ENCODE measurements at places on chromosomes 16 and 17.
A peak's percentile ranks its signal among the peaks of the same experiment; 100 is the strongest.

- peak; percentile 62 for DNase-seq
Measured at GRCh38 chr17:1275962-1276736, 3.3 kb upstream of the TRARG1 start.

GRCh38 chr16:16150117-16150877 lies 73.0 kb downstream of the ABCC6 start:
- peak; percentile 70 for DNase-seq

DNA sequence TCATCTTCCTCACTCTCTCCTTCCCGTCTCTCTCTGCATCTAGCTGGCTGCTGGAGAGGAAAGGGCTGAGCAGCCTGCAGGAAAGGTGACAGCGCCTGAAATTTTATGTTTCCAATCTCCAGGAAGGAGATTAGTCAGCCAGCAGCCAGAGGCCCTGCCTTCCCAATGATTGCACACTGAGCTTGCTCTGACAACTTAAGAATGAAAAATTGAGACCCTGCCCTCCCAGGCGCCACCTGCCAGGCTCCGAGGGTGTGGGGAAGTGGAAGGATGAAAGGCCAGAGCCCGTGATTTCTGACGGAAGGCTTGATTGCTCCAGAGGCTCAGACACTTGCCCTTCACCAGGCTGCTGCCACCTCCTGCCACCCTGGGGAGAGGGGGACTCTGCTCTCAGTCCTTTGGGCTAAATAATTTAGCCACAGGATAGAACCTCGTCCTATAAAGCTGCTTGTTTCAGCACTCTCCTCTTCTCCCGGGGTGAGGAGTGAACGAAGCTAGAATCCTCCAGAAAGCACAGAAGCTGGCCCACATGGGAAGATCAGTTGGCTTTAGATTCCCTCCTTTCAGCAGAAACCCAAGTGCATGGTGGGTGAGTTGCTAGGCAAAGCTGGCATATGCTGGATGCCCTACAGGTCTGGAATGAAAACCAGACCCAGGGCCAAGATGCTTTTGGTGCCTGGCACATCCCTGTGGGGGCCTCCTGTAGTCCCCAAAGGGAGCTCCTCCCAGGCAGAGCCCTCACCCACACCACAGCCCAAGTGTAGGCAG lies 33.5 kb downstream of the GRIN2C start:
- DNase-seq = no peak

- peak; percentile 49 for DNase-seq
Measured at GRCh38 chr16:12612598-12613101, 191.0 kb downstream of the CPPED1 start.

DNA sequence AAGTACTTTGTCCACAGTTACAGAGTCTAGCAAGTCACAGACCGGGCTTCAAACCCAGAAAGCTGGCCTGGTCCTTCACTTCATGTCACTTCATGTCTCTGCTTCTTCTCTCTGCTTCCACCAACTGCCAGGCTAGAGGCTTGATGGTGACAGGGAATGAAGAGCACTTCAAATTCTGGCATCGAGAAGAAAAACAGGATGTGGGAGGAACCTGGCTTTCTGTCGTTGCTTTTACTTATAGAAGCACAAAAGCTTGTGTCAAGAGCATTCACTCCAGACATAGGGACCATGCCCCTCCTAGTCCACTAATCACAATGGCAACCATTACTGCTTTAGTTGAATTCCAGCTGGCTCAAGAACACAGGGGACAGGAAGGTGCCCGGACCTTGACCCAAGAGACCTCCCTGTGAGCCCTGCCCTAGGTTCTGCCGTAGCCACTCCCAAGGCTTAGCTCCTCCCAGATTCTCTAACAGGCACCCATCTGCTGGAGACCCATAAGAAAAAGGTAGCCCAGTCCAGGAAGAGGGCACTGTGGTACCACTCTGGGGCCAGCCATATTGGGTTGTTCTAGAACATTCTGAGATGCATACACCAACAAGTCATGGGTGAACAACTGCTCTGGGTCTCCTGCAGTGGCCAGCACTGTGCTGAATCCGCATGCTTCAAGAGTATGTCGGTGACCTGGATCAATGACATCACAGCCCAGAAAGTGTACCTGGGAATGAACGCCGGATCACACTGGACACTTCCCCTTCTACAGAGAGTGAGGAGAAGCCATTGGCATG lies 181.8 kb downstream of the C16orf95 start:
- no peak for DNase-seq

- no peak for DNase-seq
Measured at GRCh38 chr17:70544317-70544716, 375.0 kb downstream of the KCNJ2 start.

DNA sequence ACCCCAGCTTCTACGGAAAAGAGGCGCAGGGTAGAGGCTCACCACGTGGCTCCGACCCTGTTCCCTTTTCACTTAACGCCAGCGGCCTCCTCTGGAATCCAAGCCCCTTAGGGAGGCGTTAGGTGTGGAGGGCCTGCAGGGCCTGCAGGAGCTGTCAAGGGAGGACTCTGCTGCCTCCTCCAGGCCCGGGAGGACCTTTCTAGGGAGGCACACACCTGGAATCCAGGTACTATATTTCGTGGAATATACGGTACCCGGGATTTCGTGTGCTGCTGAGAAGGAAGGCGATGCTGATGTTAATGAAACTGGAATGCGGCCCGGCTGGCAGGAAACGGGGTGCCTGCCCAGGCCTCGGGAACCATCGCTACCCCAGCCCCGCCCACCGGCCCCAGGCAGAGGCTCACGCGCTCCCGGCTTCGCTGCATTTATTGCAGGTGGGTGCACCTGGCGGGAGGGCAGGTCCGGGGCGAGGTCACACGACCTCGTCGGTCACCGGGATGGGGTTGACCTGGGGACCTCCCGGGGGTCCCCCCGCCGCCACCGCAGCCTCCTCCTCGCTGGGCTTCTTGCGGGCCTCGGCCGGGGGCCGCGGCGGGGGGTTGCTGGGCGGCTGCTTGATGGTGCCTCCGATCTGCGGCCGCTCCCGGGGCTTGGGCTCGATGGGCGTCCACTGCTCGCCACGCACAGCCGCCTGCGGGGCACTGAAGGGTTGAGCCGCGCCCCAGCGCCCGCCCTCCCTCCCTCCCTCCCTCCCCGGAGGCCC lies 4.7 kb downstream of the IL17C start:
- DNase-seq = no peak

DNA sequence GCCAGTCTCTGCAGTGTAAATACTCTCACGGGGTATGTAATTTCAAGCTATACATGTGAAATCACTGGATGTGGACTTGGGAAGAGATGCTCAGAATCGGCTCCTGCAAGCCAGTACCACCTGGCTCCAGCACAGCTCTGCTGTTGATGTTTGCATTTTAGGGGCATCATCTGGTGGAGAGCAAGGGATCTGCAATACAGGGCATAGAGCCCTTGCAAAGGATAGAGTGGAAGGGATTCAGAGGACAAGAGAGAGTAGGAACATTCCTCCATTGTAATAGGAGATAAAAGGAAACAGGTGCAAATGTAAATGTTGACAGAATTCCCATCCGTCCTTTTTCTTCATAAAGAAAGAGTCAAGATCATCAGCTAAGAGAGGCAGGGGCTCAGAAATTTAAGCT lies 184.1 kb downstream of the PMP22 start:
- no peak for DNase-seq

DNA sequence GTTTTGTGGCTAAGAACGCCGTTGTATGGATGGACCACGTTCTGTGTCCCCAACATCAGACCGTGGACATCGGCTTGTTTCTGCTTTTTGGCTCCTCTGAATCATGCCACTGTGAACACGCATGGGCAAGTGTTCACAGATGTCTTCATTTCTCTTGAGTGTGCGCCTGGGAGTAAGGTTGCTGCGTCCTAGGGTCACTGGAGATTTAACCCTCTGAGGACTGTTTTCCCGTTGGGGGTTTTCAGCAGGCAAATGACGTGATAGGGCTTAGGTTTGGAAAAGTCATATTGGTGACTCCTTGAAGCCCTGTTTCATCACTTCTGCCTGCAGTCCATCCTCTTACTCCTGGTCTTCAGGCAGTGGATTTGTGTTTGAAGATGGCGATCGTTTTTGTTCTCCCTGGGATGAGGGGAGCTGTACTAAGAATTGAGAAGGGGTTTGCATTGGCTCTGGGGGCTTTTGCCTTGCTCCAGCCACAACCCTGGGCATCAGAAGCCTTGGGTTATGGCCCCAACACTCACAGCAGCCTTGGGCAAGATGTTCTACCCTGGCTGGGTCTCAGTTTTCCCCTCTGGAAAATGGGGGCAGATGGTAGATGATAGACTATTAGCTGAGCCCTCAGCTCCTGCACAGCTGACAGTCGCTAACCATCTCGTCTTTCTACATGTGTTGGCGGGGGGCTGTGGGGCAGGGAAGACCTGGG lies 67.2 kb upstream of the CIBAR2 start:
- no peak for DNase-seq

GRCh38 chr17:35218915-35219314 lies 24.0 kb upstream of the SLFN5 start:
- no peak for DNase-seq

- peak; percentile 36 for DNase-seq
Measured at GRCh38 chr16:85844786-85845185, 45.3 kb downstream of the COX4I1 start.

- no peak for DNase-seq
Measured at GRCh38 chr17:20922128-20922670, 120.6 kb downstream of the USP22 start.

DNA sequence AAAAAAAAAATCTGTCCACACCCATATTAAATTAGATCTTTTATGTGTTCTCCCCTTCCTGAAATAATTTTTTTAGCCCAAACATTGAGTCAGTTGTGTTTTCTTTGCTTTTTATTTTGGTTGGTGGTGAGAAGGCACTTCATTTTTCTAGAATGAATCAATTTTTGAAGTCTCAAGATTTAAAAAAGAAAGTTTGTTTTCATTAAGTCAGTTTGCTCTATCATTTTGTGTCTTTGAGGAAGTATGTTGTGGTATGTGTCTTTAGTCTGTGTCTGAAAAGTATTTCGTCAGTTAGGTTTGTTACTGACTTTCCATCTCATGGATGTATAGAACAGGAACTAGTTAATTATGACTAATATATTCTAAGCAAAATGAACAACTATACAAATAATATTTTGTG lies 3.8 kb downstream of the IGF2BP1 start:
- no peak for DNase-seq

- no peak for DNase-seq
Measured at GRCh38 chr16:12236589-12236988, 260.1 kb downstream of the SNX29 start.

GRCh38 chr17:18916816-18917500 lies 35.0 kb upstream of the SLC5A10 start:
- no peak for DNase-seq

GRCh38 chr17:48310748-48311213 lies 119.2 kb downstream of the SKAP1 start:
- no peak for DNase-seq

GRCh38 chr16:23575834-23576233 lies 18.3 kb downstream of the UBFD1 start:
- DNase-seq = no peak

GRCh38 chr17:66330646-66331037 lies 28.2 kb downstream of the PRKCA start:
- no peak for DNase-seq

DNA sequence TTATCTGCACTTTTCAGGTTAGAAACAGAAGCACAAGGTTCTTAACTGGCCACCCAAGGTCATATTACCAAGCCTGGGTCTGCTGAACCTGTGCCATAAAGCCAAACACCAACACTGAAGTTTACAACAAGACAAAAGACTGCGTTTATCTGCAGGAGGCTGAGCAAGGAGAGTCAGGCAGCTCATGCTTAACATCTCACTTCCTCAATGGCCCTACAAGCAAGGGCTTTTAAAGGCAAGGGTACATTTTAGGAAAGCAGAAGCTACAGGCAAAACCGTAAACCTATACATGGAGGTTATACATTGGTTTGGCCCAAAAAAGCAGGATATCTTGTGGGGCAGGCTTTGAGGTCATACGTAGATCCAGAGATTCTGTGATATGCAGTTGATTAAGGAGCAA lies 91.2 kb downstream of the GNAO1 start:
- no peak for DNase-seq

DNA sequence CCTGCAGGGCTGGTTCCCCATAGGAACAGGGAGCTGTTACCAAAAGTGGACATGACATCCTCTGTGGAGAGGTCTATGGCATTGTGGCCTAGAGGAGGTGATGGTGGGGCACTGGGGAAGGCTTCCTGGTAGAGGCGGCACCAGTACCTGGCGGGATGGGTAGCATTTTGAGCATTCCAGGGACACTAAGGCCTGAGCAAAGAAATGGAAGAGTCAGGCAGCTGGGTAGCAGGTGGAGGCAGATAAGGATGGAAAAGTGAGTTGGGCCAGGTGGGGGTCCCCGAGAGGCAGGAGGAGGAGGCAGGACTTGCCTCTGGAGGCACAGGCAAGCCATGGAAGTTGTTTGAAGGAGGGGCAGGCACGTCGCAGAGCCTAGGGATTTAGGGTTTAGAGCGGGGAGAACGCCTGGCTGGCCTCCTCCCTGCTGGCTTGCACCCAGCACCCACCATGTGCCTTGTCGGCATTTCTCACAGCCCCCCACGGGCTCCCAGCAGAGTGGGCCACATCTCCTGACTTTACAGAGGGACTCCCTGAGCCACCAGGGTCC lies 5.1 kb upstream of the ADCY7 start:
- DNase-seq = no peak

- peak; percentile 12 for DNase-seq
Measured at GRCh38 chr17:76353004-76353598, 615 bp downstream of the PRPSAP1 start.

GRCh38 chr16:66849549-66849948 lies 5.3 kb downstream of the CA7 start:
- no peak for DNase-seq

DNA sequence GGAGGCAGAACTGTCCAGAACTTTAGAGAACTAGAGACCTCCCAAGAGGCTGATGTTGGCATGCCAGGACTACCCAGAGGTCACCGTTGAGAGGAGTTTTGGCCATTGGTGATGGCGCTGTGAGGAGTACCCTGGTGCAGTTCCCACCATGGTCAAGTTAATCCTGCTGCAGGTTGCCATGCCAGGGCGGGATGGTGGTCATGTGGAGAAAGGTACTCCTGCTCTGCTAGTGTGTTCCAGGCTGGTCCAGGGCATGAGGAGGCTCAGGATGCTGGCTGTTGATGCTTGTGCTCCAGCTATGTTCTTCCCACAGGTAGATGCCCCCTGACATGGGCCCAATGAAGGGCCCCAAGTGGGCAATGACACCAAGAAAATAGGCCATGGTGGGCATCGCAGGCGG lies 4.1 kb upstream of the PHF12 start:
- no peak for DNase-seq

Measured in mucosa of gallbladder (tissue), 1 donor.